Hematopoietic multipotent progenitor cell treated with erythropoietin and hydrocortisone succinate and interleukin-3 and kit ligand, for 15 days (in vitro differentiated cells): ENCODE measurements at places on chromosomes 5 and 9.

DNA sequence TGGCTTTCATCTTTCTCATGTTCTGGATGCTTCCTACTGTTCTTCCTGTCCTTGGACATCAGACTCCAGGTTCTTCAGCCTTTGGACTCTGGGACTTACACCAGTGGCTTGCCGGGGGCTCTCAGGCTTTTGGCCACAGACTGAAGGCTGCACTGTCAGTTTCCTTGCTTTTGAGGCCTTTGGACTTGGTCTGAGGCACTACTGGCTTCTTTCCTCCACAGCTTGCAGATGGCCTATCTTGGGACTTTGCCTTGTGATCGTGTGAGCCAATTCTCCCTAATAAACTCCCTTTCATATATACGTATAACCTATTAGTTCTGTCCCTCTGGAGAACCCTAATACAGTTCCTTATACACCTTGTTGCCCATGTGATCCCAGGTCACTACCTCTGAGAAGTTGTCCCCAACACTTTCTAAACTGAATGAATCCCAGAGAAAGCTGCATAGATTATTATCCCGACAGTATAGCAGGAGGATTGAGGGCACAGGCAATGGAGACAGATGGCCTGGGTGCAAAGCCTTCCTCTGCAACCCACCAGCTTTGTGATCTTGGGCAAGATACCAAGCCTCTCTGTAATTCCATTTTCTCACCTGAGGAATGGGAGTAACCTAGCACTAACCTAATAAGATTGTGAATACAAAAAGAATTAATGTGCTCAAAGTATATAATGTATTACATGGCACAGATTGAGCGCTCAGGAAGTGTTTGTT, 449.6 kb upstream of the BRINP1 start:
- DNase-seq = no peak

DNA sequence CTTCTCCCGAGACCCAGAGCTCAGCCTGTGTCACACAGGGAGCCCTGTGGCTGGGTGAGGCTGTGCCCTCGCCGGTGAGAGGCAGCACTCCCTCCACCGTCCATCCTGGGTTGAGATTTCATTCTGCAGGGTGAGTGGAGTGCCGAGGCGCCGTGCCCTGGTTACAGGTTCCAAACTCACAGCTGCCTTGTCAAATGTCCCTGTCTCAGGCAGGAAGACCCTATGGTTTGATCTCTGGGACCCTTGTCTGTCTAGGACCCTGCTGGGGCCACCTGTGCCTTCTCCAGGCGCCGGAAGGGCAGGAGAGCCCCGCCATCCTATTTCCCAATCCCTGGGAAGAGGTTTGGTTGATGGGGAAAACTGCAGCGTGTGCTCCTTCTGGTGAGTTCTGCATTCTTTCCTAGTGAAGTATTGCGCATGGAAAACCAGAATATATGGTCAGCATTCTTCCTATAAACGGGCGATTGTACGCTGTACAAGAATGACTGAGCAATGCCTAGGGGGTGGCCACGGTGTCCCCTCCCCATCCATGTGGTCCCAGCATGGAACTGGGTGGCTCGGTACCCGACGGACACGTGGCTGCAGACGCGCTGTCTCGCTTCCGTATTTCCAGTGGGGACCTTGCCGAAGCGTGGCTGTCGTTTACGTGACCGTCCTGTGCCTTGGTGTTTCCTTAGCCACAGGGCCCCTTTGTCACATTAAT, 95.9 kb upstream of the COL5A1 start:
- DNase-seq = no peak

DNA sequence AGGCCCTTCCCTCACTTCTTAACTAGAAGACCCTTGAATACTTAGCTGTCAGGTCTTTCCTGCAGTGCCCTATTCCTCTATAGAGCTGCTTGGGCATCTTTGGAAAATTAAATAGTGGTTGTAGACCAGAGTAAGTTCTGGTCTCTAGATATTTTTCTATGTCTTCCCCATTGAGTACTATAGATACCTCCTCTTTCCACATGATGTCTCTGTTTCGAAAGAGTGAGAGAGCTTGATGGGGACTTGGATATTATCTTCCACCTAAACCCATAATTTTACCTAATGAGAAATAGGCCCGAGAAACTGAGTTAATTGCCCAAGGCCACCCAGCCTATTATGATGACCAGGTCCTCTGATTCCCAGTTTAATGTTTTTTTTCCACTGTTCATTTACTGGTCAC, 40.2 kb downstream of the SPEF2 start:
- DNase-seq = no peak

GRCh38 chr9:6575324-6576034, 70.0 kb downstream of the GLDC start:
- DNase-seq = no peak

DNA sequence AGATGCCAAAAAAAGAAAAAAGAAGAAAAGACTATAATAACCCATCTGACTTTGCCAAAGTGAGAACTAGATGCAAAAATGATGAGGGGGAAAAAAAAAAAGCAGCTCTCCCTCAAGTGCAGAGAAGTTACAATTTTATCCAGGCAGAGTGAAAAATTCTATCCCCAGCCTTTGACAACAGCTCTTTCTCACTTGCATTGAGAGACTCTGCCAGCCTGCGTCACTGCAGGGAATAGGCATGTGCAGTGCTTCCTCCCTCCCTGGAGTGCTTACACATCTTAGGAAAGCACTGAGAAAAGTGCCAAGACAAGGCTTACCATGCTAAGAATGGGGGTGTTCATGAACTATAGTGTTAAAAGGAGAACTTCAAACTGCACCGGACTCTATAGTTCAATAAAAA, 418.6 kb upstream of the TYRP1 start:
- DNase-seq = no peak

DNA sequence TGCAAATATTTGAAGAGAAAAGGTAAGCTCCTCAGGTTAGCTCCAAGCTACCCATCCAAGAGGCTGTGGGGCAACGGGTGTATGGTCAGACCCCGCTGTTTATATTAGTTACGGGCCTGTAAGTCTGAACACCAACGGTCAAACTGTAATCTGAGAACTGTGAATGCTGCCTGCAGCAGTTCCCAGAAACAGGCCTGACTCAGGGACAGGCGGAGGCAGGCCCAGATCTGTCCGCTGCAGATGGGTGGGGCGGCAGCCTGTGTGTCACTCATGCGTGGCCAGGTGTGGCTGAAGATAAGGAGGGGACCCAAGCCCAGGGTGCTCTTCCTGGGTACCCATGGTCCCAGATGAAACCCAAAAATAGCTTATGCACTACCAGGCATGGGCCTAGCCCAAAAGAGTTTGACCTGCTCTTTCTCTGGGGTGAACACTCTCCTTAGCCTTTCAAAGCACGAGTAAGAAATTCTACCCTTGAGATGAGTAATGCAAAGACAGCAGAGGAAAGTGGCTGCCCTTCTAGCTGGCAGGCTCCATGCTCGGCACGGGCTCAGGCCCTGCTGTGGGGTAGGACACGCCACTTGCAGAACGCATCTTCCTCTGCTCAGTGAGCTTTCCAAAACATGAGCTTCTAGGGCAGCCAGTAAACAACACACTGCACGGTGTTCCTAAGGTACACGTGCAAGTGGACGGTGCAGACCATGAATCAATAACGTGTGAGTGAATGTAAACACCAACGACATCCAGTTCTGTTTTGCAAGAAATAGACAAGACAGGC, 9.1 kb downstream of the UBAC1 start:
- peak; percentile 98 for DNase-seq

- DNase-seq = no peak
Measured at GRCh38 chr9:114163517-114163951, 8.2 kb downstream of the COL27A1 start.

- DNase-seq = no peak
Measured at GRCh38 chr9:16816011-16816410, 54.5 kb downstream of the BNC2 start.

- no peak for DNase-seq
Measured at GRCh38 chr9:109918339-109919163, 138.6 kb downstream of the PALM2AKAP2 start.

GRCh38 chr5:87327998-87328397, 60.3 kb downstream of the RASA1 start:
- no peak for DNase-seq

GRCh38 chr5:2841208-2841607, 89.7 kb upstream of the IRX2 start:
- DNase-seq = no peak

GRCh38 chr9:126207256-126207655, 119.4 kb upstream of the MVB12B start:
- no peak for DNase-seq

- no peak for DNase-seq
Measured at GRCh38 chr5:14147210-14147609, 4.1 kb downstream of the TRIO start.

GRCh38 chr9:17725399-17726010, 146.6 kb downstream of the SH3GL2 start:
- no peak for DNase-seq

DNA sequence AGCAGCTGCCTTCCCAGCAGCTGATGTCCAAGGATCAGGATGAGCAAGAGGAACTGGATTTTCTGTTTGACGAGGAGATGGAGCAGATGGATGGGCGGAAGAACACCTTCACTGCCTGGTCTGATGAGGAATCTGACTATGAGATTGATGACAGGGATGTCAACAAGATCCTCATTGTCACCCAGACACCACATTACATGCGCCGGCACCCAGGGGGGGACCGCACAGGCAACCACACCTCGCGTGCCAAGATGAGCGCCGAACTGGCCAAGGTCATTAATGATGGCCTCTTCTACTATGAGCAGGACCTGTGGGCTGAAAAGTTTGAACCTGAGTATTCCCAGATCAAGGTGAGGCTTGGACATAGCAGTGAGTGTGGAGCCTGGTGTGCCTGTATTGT, 46.9 kb downstream of the LARP1 start:
- DNase-seq = no peak

DNA sequence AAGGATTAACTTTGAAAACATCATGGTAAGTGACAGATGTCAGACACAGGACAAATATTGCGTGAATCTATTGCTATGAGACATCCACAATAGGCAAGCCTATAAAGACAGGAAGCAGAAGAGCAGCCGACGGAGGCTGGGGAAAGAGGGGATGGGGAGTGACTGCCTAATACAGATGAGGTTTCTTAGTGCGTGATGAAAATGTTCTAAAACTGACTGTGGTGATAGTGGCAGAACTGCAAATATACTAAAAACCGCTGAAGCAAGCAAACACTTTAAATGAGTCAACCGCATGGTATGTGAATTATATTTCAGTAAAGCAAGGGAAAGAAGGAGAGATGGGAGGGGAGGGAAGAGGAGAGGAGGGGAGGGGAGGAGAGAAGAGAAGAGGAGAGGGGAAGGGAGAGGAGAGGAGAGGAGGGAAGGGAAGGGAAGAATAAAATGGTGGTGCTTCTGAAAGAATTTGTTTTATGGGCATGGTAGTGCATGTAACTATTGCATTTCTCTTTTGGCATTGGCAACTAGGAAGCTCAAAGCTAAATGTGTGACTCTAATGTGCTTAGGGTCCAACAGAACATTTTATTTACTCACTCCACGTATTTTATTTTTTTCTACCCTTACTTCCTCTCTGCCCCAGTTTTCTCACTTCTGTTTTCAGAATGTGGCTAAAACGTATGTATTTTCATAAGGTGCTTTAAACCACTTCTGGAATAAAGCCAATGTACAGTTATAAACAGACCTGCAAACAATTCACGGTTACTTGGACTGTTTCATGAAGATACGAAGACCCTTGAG, 21.3 kb downstream of the AKNA start:
- no peak for DNase-seq

DNA sequence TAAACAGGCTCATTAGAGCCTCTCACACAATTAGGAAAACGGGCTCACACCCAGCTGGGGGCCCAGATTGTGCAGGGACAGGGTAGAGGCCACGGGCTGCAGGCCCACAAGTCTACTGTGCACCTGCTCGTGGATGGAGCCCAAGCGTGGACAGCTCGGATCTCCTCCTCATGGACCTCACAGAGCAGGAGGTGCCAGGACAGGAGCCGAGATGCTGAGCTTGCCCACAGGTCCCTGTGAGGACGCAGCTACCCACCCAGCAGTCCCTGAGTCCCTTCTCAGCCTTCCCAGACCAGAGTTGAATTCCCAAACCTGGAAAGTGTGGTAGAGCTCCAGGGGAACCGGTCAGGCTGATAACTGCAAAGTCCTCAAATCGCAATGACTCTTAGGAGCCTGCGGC, 70.6 kb upstream of the OLFM1 start:
- DNase-seq = no peak
